Immature natural killer cell (primary cell): ENCODE measurements at places on chromosomes 11 and 22.
A peak's percentile ranks its signal among the peaks of the same experiment; 100 is the strongest.

GRCh38 chr11:33636104-33636503, 64.5 kb downstream of the C11orf91 start:
- no peak for DNase-seq

GRCh38 chr22:20517841-20518592, 10.6 kb downstream of the MED15 start:
- no peak for DNase-seq

DNA sequence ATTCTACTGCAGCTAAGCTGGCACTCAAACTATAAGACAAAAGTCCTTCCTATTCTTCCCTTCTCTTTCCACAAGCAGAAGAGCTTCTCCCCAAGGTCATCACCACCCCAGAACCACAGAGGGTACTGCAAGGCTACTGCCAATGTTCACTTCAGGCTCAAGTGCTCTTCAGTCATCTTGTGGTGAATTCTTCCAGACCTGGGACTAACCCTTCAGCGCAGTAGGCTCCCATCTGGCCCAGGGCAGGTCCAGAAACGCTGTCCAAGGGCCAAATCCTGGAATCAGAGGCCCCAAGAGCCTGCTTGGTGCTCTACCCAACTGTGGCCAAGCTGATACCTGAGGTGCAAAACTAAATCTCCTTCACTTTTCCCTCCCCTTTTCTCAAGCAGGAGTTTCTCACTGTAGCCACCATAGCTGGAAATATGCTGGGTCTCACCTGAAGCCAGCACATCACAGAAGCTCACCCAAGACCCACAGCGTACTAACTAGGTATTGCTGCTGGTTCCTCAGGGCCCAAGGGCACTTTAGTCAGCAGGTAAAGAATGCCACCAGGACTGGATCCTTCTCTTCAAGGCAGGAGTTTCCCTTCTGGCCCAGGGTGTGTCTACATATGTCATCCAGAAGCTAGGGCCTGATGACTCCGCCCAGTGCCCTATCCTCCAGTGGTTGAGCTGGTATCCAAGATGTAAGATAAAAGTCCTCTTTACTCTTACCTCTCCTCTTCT, 27.8 kb downstream of the FCHSD2 start:
- no peak for DNase-seq

DNA sequence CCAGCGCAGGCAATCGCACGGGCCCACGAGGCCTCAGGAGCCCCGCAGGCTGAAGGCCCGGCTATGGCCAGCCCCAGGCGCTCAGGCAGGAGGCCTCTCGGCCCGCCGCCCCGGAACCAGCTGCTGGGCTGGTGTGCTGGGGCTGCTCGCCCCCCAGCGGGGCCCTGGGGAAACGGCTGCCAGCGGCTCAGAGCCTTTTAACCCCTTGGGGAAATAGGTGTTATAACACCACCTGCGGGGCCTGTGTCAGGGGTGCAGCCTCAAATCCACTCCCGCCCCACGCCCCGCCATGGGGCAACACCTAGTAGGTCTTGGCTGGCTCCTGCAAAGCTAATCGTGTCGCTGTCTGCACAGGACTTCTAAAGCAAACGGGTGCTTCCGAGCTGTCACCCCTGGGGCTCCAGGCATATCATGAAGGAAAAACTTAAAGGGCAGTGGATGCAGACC, 237.4 kb downstream of the TTC28 start:
- peak; percentile 53 for DNase-seq

DNA sequence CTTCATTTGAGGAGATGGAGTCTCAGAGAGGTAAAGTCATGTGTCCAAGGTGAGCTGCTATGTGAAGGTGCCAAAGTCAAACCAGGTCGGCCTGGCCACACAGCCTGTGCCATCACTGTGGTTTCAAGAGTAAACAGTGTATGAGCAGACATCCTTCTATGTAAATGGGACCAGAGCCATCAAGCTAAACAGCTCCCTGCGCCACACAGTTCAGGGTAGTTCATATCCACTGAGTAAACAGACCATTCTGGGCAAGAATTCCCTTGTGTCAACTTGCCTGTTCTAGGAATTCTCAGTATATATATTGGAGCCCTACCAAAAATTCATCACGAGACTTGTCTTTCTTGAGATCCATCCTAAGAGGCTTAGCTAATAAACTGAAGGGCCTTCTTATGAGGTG, 77.5 kb downstream of the AMOTL1 start:
- DNase-seq: no peak

- DNase-seq: no peak
Measured at GRCh38 chr11:1077033-1077416, 2.4 kb downstream of the MUC2 start.

- no peak for DNase-seq
Measured at GRCh38 chr11:64566915-64567891, 23.8 kb upstream of the SLC22A12 start.
